ENCODE measurements at places on chromosomes 4 and X.

DNA sequence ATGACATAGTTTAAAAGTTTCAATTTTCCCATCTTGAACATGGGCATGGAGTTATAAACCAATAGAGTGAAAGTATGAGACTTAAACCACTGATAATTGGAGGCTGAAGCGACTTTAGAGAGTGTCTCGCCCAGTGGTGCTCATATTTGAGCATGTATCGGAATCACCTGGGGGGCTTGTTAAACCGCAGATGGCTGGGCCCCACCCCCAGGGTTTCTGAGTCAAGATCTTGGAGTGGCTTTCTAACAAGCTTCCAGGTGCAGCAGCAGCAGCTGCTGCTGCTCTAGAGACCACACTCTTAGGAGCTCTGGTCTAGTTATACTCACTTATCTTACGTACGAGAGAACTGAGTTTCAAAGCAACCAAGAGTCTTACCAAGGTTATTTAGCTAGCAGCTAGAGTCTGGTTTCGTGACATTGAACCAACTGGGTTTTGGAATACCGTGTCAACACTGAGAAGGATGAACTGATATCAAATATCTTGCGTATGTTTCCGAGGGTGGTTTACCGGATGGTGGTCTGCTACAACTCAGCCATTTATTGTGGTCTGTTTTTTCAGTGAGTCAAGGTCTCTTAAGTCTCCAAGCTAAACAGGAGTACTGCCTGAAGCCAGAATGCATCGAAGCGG lies 5.9 kb downstream of the PHEX start:
- no peak for DNase-seq

DNA sequence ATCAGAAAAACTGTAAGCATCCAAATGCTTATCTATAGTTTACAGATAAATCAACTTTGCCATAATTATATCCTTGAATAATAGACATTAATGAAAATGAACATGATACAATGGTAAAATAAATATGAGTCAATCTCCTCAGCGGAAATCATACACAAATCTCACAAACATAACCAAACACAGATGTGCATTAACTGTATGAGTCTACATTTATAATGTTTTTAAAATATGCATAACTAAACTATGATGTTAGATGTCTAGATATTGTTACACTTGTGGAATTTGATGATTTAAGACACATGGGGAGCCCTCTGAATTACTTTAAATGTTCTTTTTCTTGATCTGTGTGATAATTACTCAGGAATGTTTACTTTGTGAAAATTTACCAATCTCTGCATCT lies 951.2 kb downstream of the TECRL start:
- DNase-seq: no peak

DNA sequence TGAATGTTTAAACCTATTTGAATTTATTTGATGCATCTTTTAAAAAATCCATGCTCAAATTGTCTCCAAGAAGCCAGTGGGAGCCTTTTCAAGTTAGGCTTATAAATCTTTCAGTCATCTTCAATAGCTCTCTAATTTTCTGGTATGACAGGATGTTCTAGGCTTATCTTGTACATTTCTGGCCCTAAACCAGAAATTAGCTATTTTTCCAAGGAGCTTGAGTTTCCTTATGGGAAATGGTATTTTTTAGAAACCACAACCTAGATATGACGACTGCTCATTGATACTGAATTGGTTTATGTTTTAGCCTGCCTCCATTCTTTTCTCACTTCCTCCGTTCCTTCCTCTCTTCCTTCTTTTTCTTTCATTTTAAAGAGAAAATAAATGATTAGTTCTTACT lies 172.3 kb downstream of the SPRY1 start:
- DNase-seq: no peak

- DNase-seq: no peak
These were observed 190.1 kb upstream of the GNPDA2 start for GRCh38 chr4:44916411-44916810.

DNA sequence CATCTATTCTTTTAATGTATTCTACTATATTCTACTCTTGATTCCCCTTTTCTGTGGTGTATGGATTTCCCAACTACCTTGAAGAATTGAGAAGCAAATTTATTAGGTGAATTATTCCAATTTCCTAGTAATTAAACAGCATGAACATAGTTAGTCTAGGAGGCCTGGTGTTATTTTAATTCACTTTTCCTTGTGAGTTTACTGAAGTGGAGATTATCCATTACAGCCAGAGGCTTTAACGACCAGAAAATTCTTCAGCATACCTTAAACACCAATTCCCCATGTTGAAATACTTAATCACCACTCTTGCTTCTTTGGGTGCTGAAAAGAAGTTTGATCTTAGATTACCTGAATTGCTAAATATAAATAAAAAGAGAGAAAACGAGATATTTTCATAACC lies 29.4 kb downstream of the FAT4 start:
- DNase-seq: no peak

DNA sequence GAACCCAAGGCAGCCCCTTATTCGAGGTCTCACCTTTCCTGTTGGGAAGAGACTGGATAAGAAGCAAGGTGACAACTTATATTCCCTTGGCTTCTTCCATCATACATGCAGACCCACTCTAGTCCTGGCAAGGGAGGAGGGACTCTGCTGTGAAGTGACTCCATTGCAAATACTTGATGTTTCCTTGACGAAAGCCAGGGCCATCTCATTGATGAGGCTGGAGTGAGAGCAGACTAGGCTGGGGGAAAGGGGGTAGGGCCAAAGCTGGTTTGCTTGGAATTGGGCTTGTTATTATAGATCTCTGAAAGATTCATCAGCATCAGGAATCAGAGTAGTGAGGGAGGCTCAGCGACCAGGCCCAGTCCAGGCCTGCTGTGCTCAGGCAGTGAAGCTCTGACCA lies 2.3 kb upstream of the NHSL2 start:
- no peak for DNase-seq

DNA sequence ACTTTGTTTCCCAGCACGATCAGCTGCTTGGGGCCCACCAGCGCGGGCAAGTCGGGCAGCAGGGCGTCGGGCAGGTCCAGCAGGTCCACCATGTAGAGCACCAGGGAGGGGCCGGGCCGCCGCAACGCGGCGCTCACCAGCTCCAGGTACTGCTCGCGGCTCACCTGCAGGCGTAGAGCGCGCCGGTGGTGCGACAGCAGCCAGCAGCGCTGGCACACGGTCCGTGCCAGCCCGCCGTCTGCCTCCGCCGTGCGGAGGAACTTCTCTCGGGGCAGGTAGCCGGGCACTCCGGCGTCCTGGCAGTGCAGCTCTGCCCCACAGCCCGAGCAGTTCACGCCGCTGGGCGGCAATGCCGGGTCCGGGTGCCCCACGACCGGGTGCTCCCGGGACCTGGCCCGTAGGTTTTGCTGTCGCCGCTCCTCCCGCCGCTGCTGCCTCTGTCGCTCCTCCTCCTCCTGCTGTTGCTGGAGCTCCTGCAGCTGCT lies 527 bp downstream of the NOA1 start:
- DNase-seq: peak; percentile 24

- DNase-seq: no peak
These were observed 92.5 kb downstream of the ANK2 start for GRCh38 chr4:113141901-113142346.

- DNase-seq: no peak
These were observed 156.7 kb downstream of the DCAF12L1 start for GRCh38 chrX:126395909-126396308.

GRCh38 chr4:40283413-40283812 lies 51.7 kb upstream of the CHRNA9 start:
- no peak for DNase-seq

- no peak for DNase-seq
These were observed 85.8 kb upstream of the FAM9A start for GRCh38 chrX:8887004-8887403.

GRCh38 chr4:183164963-183165362 lies 65.9 kb downstream of the WWC2 start:
- no peak for DNase-seq

DNA sequence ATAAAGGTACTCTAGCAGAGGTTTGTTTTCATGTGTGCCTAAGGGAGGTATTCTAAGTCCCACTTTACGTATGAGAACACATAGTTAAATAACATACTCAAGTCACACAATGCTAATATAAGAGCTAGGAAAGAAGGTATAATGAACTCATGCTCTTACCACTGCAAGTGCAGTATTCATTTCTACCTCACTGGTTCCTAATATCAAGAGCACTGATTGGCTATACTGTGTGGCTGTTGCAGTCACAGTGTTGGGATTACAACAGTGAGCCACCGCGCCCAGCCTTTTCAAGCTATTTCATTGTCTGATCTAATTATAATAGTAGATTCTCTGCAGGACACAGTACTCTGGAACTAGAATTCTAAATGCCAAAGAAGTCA lies 84.0 kb downstream of the PDS5A start:
- DNase-seq: no peak
